ENCODE measurements at places on chromosomes 2 and 18. TPM values are rescaled to one million over a fixed set of nuclear protein-coding genes. Genes with fewer than 3 reads are reported as not detected.

The KCNS3 gene
- 5.4 TPM for polyA plus RNA-seq

The RSAD2 gene
- polyA plus RNA-seq = 4.3 TPM

The SPATA3 gene
- not detected for polyA plus RNA-seq

The AFF3 gene
- polyA plus RNA-seq = 22.1 TPM

The CTIF gene
- polyA plus RNA-seq = 17.9 TPM

The GAL3ST2 gene
- 0.52 TPM for polyA plus RNA-seq

The CYP26B1 gene
- polyA plus RNA-seq = 17.5 TPM

The CCDC88A gene
- 60.0 TPM for polyA plus RNA-seq

The FHL2 gene
- 27.4 TPM for polyA plus RNA-seq

The ABCB11 gene
- polyA plus RNA-seq = 0.05 TPM

The ZCCHC2 gene
- polyA plus RNA-seq = 12.3 TPM

The EGR4 gene
- polyA plus RNA-seq = not detected

The CAPN13 gene
- 1.2 TPM for polyA plus RNA-seq

The ZFP36L2 gene
- polyA plus RNA-seq = 103 TPM

The SH3BP4 gene
- polyA plus RNA-seq = 38.1 TPM

The LHCGR gene
- polyA plus RNA-seq = 0.19 TPM

The CD302 gene
- 11.8 TPM for polyA plus RNA-seq

The EPB41L3 gene
- polyA plus RNA-seq = 58.2 TPM

The IL1F10 gene
- not detected for polyA plus RNA-seq

The GRB14 gene
- polyA plus RNA-seq = 43.9 TPM

The SERPINB10 gene
- polyA plus RNA-seq = 0.11 TPM

The ANAPC1 gene
- 38.1 TPM for polyA plus RNA-seq

The ARHGAP15 gene
- polyA plus RNA-seq = 3.2 TPM

The PAX8 gene
- 297 TPM for polyA plus RNA-seq

The DYSF gene
- polyA plus RNA-seq = 15.4 TPM

The LRRC30 gene
- polyA plus RNA-seq = 0.56 TPM

The DPYSL5 gene
- 8.6 TPM for polyA plus RNA-seq

The AGPS gene
- polyA plus RNA-seq = 43.7 TPM

The AGXT gene
- not detected for polyA plus RNA-seq

The POTEJ gene
- polyA plus RNA-seq = 0.04 TPM

The ARHGAP25 gene
- 8.3 TPM for polyA plus RNA-seq

The DNER gene
- polyA plus RNA-seq = 57.8 TPM

The SLC16A14 gene
- 6.5 TPM for polyA plus RNA-seq

The TMEM37 gene
- polyA plus RNA-seq = 72.9 TPM

The LAMA3 gene
- polyA plus RNA-seq = 2.1 TPM

The GALNT14 gene
- 41.7 TPM for polyA plus RNA-seq

The ATP6V1B1 gene
- polyA plus RNA-seq = 52.2 TPM

The SLC19A3 gene
- 6.7 TPM for polyA plus RNA-seq

The LANCL1 gene
- polyA plus RNA-seq = 71.9 TPM

The HOXD10 gene
- 163 TPM for polyA plus RNA-seq

The ZAP70 gene
- polyA plus RNA-seq = 2.6 TPM

The ZEB2 gene
- polyA plus RNA-seq = 121 TPM

The COL4A4 gene
- polyA plus RNA-seq = 41.4 TPM

The MATN3 gene
- 3.0 TPM for polyA plus RNA-seq

The CDKL4 gene
- polyA plus RNA-seq = 0.37 TPM

The SERPINB5 gene
- not detected for polyA plus RNA-seq

The PPIL3 gene
- polyA plus RNA-seq = 65.1 TPM

The GLI2 gene
- polyA plus RNA-seq = 11.2 TPM

The KYNU gene
- polyA plus RNA-seq = 5.5 TPM

All from renal cortex interstitium (tissue), 15 donors.